ENCODE measurements at places on chromosomes 6 and 20.

GRCh38 chr20:5168651-5169396, 42.0 kb downstream of the CDS2 start:
- DNase-seq = no peak

DNA sequence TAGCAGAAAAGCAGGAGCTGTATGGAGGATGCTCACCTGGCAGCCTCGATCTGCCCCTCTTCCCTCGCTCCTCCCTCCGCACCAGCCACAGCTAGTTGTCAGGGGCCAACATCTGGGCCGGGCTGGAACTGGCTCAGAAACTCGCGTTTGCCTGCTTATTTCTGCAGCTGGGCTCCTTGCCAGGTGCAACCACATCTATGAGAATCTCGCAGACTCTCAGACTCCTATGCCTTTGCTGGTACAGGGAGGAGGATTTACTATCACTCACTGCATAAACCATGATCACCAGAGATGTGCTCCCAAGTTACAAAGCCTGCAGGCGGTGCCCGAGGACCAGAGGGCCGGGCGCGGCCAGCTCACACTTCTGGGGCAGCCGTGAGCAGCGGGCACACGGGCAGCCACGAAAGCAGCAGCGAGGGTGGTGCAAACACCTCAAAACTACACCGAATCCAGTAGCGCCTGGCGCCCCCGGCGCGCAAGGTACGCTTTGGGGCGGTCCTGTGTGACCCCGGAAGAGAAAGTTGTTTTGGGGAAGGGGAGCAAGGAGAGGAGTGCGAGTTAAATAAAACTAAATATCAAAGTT, 577 bp upstream of the LRRC1 start:
- peak; percentile 27 for DNase-seq

GRCh38 chr6:44010411-44011349, 116.6 kb downstream of the MRPL14 start:
- no peak for DNase-seq

GRCh38 chr6:42142118-42142835, at the start of gene C6orf132:
C6orf132 (minus strand) TSS chr6:42142620; CDS start chr6:42142444, 176 bp downstream.
- DNase-seq = no peak

DNA sequence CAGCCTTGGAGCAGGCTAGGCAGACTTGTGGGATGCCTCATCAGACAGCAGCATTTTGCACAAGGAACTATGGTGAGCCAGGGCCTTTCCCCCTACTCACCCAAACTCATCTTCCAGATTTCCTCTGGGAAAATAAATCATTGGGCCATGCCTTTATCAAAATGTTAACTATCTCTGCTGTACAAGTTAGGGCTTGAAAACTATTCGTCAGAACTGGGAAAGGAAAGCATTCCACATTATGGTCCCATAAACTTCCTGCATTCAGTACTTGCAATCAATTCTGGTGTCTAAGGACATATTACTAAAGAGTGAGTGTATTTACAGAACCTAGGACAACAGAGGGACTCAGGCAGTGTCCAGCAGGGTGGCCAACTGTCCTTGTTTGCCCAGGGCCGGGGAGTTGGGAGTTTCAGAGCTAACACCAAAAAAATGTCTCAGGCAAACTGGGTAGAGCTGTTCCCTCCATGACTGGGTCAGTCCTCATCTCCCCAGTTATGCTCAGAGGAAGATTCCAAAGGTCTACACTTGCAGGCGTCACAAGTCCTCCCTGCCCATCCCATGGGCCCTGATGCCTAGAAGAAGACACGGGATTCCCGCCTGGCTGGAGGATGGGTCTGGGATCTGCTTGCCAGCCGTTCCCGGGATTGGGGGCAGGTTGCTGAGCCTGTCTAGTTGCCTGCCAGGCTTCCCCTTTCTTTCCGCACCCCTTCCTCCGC, 72.2 kb downstream of the SLC22A3 start:
- DNase-seq = no peak
